ENCODE measurements at places on chromosomes 13 and 19.

DNA sequence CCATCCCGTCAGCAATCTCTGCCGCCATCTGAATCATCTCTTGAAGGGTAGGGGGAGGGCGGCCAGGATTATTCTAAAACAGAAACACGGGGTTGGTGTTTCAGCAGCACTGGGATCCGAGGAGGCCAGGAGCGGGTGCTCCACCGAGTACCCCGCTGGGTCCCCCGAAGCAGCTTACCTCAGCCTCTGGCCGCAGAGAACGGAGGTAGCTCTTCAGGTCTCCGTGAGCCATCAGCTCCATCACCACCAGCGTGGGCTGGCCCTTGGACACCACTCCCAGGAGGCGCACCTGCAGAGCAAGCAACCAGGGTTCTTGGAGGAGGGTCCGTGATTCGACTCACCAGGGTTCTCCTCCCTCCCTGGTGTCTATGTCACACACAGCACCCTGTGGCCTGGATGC is 53.2 kb downstream of the ZNF557 start:
- H3K36me3 ChIP-seq = peaks cover 2% of the 10 kb centered on the region
- no peaks in the 10 kb centered on the region for H3K27me3 ChIP-seq
- H3K4me1 ChIP-seq = no peaks in the 10 kb centered on the region
- no peak for DNase-seq
- H3K4me3 ChIP-seq = no peak overlapping the region
- no peak overlapping the region for H3K27ac ChIP-seq

- peaks cover 4% of the 10 kb centered on the region for H3K36me3 ChIP-seq
- peaks cover 3% of the 10 kb centered on the region for H3K27me3 ChIP-seq
- peaks cover 25% of the 10 kb centered on the region for H3K4me1 ChIP-seq
- DNase-seq = no peak
- no peak overlapping the region for H3K4me3 ChIP-seq
Observed at GRCh38 chr13:99467764-99468163, 33.5 kb upstream of the TM9SF2 start.

DNA sequence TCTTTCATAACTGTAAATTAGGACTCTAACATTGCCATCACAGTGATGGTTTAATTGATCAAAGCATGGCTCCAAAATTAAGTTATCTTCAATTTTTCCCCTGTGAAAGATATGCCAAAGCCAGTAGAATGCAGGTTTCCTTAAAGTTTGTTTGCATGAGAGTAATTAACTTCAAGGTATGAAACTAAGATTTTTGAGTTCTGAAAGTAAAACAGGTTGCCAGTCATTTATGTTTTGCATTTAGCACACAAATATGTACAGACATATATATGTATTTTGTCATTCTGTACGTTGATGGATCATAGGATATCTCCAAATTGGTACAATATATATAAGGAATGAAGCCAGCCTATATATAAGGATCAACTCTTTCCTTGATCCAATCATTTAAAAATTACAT is 23.6 kb upstream of the NDFIP2 start:
- peak overlapping the region; percentile 81 for H3K27ac ChIP-seq
- H3K27me3 ChIP-seq = no peaks in the 10 kb centered on the region
- H3K36me3 ChIP-seq = peaks cover 29% of the 10 kb centered on the region
- no peak overlapping the region for H3K4me3 ChIP-seq
- DNase-seq = no peak

- H3K27me3 ChIP-seq = no peaks in the 10 kb centered on the region
- H3K4me3 ChIP-seq = no peak overlapping the region
- no peak for DNase-seq
- H3K36me3 ChIP-seq = peaks cover 9% of the 10 kb centered on the region
Observed at GRCh38 chr13:112695121-112695520, 5.3 kb downstream of the ATP11A start.

DNA sequence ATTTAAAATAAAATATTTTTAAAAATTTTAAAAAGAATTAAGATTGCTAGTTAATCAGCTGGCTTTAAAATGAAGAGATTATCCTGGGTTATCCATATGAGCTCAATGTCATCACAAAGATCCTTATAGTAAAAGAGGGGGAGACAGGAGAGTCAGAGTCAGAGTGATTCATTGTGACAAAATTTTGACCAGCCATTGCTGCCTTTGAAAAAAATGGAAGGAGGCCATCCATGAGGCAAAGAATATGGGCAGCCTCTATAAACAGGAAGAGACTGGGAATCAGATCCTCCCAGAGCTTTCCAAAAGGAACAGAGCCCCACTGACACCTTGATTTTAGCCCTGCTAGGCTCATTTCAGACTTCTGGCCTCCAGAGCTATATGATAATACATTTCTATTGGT is 9.3 kb upstream of the RUBCNL start:
- H3K36me3 ChIP-seq = no peaks in the 10 kb centered on the region
- no peak overlapping the region for H3K4me3 ChIP-seq
- DNase-seq = no peak
- peaks cover 21% of the 10 kb centered on the region for H3K4me1 ChIP-seq
- H3K27me3 ChIP-seq = peaks cover 2% of the 10 kb centered on the region

GRCh38 chr19:31073485-31074198 is 275.6 kb downstream of the TSHZ3 start:
- no peak for DNase-seq
- no peak overlapping the region for H3K27ac ChIP-seq
- H3K27me3 ChIP-seq = peaks cover 21% of the 10 kb centered on the region
- H3K4me1 ChIP-seq = no peaks in the 10 kb centered on the region

GRCh38 chr13:110063490-110064421 is 243.2 kb downstream of the COL4A1 start:
- H3K36me3 ChIP-seq = no peaks in the 10 kb centered on the region
- no peaks in the 10 kb centered on the region for H3K4me1 ChIP-seq
- H3K27me3 ChIP-seq = no peaks in the 10 kb centered on the region
- H3K27ac ChIP-seq = no peak overlapping the region
- no peak overlapping the region for H3K4me3 ChIP-seq

DNA sequence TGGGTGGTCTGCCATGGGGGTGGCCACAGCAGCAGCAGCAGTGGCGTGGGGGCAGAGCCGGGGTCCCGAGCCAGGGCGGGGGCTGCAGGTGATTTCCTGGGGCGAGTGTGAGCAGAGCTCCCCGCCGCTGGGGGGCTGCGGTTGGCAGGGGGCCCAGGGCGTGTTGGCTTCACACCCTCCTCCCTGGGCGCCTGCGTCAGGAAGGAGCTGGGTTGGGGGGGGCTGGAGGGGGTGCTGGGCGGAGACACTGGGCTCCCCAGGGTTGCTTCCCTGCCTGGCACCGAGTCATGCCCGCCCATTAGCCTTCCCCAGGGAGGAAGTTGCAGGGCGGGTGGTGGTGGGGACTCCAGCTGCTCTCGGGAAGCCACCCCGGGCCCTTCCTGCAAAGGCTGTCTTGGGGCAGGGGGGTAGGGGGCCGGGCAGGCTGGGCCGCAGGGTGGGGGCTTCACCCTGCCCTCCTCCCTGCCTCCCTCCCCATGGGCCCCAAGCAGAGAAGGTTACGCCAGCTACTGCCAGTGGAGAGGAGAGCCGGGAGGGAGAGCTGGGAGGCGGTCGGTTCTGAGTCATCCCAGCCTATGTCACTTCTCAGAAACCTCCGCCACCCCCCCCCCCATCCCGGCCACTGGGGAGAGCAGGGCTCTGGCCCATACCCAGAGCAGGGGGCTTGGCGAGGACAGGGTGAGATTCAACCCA is 4.6 kb downstream of the MIDN start:
- DNase-seq = peak; percentile 64
- peak overlapping the region; percentile 95 for H3K4me3 ChIP-seq
- H3K27me3 ChIP-seq = no peaks in the 10 kb centered on the region

DNA sequence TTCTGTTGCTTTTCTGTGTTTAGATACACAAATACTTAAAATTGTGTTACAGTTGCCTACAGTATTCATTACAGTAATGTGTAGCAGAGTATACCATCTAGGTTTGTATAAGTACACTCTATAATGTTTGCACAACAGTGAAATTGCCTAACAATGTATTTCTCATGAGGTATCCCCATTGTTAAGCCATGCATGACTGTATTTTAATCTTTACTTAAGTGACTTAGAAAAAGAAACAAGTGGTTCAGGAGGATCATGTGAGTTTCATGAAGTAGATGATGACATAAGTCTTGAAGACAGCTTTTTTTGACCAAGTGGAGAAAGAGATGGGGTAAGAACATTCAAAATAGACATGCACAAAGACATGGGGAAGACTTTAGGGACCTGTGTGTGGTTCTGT is 8.4 kb upstream of the KCTD4 start:
- H3K36me3 ChIP-seq = peaks cover 26% of the 10 kb centered on the region
- H3K27me3 ChIP-seq = no peaks in the 10 kb centered on the region
- peaks cover 15% of the 10 kb centered on the region for H3K4me1 ChIP-seq
- no peak overlapping the region for H3K27ac ChIP-seq
- H3K4me3 ChIP-seq = no peak overlapping the region

DNA sequence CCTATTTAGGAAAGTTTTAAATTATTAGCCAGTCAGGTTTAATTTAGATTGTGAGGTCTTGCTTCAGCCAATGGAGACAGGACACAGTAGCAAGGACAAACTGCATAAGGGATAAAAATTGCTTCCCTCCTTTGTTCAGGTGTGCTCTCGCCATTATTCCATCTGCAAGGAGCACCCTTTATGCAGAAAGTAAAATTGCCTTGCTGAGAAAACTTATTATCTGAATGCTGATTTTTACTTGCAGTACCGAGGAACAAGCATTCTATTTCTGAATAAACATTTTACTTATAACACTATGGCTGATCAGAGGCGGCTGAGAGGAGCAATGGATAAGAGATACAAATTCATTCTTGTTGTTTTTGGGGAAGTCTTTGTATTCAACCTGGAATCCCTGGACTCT is 8.0 kb downstream of the CYP4F22 start:
- no peak overlapping the region for H3K27ac ChIP-seq
- peaks cover 5% of the 10 kb centered on the region for H3K27me3 ChIP-seq
- DNase-seq = no peak
- H3K36me3 ChIP-seq = peaks cover 5% of the 10 kb centered on the region
- no peak overlapping the region for H3K4me3 ChIP-seq

DNA sequence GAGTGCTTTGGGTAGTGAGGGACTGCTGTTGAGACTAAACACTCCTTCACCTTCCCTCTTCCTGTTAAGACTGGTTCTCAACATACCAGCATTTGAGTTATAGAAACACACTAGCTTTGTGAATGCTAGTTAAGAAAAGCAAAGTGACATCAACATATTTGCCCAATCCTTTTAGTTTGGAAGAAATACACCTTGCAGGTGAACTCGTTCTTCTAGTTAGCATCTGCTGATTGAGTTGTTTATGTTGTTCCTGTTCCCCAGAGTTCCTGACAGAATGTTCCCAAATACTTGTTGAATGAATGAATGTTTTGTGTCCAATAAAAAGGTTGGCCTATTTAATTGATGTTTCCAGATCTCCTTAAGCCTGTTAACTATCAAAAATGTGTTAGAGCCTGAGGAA is 7.1 kb downstream of the LMO7 start:
- H3K4me1 ChIP-seq = no peaks in the 10 kb centered on the region
- H3K36me3 ChIP-seq = no peaks in the 10 kb centered on the region
- H3K27me3 ChIP-seq = peaks cover 11% of the 10 kb centered on the region
- no peak overlapping the region for H3K4me3 ChIP-seq
- DNase-seq = no peak

- no peak for DNase-seq
- H3K27me3 ChIP-seq = peaks cover 2% of the 10 kb centered on the region
- H3K27ac ChIP-seq = no peak overlapping the region
- H3K36me3 ChIP-seq = peaks cover 1% of the 10 kb centered on the region
- H3K4me3 ChIP-seq = no peak overlapping the region
Observed at GRCh38 chr19:11674067-11674492, 64.7 kb downstream of the ZNF823 start.

- H3K4me1 ChIP-seq = peaks cover 12% of the 10 kb centered on the region
- no peak for DNase-seq
- H3K4me3 ChIP-seq = no peak overlapping the region
- peaks cover 9% of the 10 kb centered on the region for H3K36me3 ChIP-seq
Observed at GRCh38 chr19:51329411-51329810, 12.5 kb downstream of the VSIG10L start.

DNA sequence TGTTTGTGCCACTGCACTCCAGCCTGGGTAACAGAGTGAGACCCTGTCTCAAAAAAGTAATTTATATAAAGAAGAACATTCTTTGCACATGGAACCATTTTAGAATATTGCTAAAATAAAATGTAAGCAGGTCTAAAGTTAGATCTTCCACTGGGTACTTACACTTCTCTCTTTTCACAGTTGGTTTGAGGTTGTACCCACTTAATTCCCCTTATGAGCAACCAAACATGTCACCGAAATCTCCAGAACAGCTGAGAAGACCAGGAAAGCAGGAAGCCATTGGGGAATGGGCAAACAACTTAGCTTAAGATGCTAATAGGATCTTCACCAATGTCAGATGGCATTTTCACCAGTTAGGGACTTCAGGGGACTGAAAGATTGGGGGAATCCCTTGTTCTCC is 18.8 kb downstream of the NLRP4 start:
- no peaks in the 10 kb centered on the region for H3K36me3 ChIP-seq
- no peaks in the 10 kb centered on the region for H3K4me1 ChIP-seq
- no peak overlapping the region for H3K27ac ChIP-seq
- no peaks in the 10 kb centered on the region for H3K27me3 ChIP-seq

GRCh38 chr19:50510121-50510670 is 795 bp downstream of the JOSD2 start:
- peaks cover 18% of the 10 kb centered on the region for H3K4me1 ChIP-seq
- peaks cover 12% of the 10 kb centered on the region for H3K36me3 ChIP-seq
- peaks cover 3% of the 10 kb centered on the region for H3K27me3 ChIP-seq
- peak overlapping the region; percentile 96 for H3K4me3 ChIP-seq
- H3K27ac ChIP-seq = peak overlapping the region; percentile 99
- DNase-seq = no peak

DNA sequence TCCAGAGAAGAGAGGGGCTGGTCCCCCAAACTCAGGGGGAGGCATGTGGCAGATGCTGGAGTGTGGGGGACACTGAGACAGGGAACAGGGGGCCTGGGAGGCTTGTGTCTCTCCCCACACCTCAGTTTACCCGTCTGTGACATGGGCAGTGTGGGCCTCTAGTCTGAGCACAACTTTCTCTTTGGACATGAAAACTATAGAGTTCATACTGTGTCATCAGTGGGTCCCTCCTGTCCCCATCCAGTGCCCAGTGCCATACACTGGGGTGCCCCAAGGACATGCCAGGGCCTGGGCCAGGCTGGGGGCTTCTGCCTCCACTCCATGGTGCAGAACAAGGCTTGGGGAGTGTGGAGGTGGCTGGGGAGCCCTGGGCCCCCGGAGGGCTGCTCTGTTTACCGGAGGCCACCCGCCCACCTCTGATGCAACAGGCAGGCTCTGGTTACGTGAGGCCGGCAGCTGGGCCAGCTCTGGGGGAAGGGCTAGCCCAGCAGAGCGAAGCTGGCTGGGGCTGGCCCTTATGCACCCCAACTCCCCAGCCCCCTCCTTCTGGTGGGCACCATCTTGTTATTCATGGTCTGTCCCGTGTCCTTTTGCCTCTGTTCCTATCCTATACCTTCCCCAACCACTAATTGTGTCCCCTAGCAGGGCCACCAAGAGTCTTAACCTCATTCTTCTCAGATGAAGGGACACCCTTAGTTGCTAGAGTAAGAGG is 1.9 kb upstream of the MEF2B start:
- H3K36me3 ChIP-seq = peaks cover 3% of the 10 kb centered on the region
- no peak overlapping the region for H3K4me3 ChIP-seq
- no peak for DNase-seq
- peaks cover 3% of the 10 kb centered on the region for H3K27me3 ChIP-seq

- H3K27ac ChIP-seq = no peak overlapping the region
- DNase-seq = no peak
- no peak overlapping the region for H3K4me3 ChIP-seq
- H3K27me3 ChIP-seq = no peaks in the 10 kb centered on the region
Observed at GRCh38 chr13:46039411-46040182, 12.9 kb downstream of the ZC3H13 start.

GRCh38 chr19:16585808-16586476 is 13.7 kb upstream of the SLC35E1 start:
- peaks cover 3% of the 10 kb centered on the region for H3K36me3 ChIP-seq
- peak; percentile 36 for DNase-seq
- peak overlapping the region; percentile 87 for H3K4me3 ChIP-seq
- H3K27me3 ChIP-seq = no peaks in the 10 kb centered on the region

GRCh38 chr19:4354897-4355296 is 11.5 kb downstream of the MPND start:
- H3K4me3 ChIP-seq = no peak overlapping the region
- DNase-seq = no peak
- no peak overlapping the region for H3K27ac ChIP-seq
- peaks cover 6% of the 10 kb centered on the region for H3K36me3 ChIP-seq
- no peaks in the 10 kb centered on the region for H3K27me3 ChIP-seq

Measured in activated T-helper 1 cell treated with anti-CD3 and anti-CD28 coated beads, Interleukin-12 subunit alpha, Interleukin-12 subunit beta, Interleukin-2, Interleukin-4 antibody, amounts not matched to agents 30 ng/mL and 10 ng/mL and 1 ng/mL, durations not matched to agents 14 hours and 24 hours and 36 hours (primary cell).